ENCODE measurements at places on chromosomes 4 and X.

DNA sequence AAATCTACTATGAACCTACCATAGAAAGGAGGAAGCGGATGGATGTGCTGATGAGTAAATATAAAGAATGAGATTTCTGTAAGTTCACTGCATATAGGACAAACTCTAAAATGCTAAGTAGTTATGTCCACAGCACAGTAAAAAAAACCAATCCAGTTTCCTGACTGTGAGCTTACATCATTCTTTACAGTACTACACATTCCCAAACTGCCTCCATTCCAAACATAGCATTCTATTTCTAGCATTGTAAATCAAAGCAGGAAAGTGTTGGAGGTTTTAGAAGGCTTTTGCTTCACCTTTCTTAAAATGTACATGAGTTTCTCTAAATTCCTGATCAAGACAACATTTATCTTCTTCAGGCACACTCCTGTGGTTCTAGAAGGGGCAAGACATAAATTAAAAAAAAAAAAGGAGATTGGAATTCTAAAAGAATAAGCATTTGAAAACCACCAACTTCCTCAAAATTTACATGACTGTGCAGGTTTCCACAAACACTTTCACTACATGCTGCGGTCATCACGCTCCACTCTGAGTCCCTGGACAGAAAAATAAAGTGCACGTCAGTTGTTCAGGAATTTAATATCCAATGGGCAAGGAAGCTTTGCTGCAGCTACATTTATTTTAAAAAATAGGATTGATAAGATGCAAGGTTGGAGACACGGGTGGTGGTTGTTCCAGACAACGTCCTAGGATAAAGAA, 297.6 kb upstream of the STS start:
- peak; percentile 9 for DNase-seq

- DNase-seq, result peak; percentile 17
These were observed 114.4 kb downstream of the GLRA3 start for GRCh38 chr4:174714393-174715211.

DNA sequence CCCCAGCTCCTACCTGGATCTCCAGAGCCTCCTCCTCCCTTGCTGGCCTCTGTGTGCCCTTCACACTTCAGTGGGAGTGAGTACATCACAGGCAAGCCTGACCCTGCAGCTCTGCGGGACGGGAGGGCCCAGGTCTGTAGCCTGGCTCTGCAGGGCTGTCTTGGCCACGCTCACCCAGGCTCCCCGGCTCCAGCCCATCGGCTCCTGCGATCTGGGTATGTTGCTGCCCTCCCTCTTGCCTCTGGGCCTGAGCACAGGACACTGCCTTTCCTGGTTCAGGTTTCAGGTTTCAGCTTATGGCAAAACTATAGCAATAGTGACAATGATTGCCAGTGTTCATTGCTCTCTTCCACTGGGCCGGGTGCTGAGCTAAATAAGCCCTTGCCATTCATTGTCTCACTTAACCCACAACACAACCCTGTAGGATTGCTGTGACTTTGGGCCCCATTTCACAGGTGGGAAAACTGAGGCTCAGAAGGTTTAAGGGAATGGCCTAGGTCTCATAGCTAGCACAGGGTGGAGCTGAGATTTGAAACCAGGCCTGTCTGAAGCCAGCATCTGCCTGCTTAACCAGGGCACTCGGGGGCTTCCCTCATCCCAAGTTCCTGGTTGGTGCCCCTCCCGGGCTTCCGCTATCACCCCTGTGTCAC, 44.6 kb upstream of the SORCS2 start:
- DNase-seq, result no peak

- no peak for DNase-seq
These were observed 116.5 kb upstream of the IQCM start for GRCh38 chr4:149932188-149932587.

- no peak for DNase-seq
These were observed 895.1 kb downstream of the PCDH18 start for GRCh38 chr4:136637071-136637777.

- DNase-seq, result no peak
These were observed 85.3 kb downstream of the ANXA10 start for GRCh38 chr4:168177546-168178149.

DNA sequence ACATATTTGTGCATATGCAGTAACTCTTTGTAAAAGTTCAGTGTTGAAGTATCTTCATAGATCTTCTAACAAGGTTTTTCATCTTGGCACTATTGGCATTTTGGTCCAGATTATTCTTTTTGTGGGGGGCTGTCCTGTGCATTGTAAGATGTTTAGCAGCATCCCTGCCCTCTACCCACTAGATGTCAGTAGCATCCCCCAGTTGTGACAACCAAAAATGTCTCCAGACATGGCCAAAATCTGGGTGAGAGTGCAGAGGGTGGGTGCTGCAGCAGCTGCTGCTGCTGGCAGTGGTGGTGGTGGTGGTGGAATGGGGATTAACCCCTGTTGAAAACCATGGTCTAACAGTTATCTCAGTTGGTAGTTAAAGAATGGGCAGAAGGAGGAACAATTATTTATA, 370.0 kb downstream of the GPAT3 start:
- no peak for DNase-seq

- no peak for DNase-seq
These were observed 26.4 kb upstream of the REPS2 start for GRCh38 chrX:16920075-16920474.

GRCh38 chr4:124386648-124387047, 325.9 kb downstream of the ANKRD50 start:
- no peak for DNase-seq

DNA sequence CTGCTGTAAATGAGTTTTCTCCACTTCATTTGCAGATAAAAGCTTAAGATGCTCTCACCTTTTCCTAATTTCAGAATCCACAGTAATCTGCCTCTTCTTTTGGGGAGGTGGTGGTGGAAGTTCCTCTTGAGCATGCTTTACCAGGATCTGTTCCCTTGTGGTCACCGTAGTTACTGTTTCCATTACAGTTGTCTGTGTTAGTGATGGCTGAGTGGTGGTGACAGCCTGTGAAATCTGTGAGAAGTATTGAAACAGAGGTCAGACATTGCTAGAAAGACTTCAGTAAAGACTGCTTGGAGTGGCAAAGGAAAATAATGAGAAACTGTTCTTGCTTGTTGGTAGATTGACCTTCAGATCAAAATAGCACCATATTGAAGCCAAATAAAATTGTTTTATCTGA, 666.2 kb downstream of the DMD start:
- DNase-seq, result no peak

DNA sequence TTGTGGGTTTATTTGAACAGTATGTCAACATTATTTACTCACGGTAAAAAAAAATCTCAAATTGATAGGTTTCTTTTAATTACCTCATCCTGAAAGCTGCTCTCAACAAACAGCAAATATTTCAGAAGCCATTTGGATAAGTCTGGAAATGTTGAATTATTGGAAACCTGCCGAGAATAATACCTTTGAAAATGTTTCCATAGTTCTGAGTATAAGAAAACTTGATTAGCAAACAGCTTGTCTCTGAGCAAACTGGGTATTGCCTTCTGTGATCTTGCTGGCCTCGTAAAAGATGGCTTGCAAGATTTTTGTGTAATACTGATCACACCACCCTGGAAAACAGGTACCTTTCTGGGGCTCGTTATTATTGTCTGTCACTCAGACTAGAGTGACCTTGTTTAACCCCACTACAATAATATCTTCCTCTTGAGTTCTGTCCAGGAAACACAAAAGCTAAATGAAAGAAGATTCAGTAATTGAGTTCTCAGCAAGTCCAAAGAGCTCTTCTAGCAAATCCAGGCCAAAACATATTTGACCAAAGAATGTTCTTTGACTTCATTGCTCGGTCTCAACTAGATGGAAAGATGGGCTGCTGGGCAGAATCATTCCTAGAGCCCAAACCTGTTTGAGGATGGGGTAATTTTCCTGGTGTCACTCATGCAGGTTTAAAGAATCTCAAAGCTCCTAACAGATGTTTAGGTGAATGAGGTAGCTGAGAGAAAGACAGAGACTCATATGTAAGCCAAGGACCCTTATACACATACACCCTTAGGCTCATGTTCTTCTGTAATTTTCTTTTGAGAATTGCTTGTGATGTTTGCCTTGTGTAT, 255.6 kb upstream of the JADE1 start:
- no peak for DNase-seq

GRCh38 chrX:81316163-81316562, 114.3 kb downstream of the SH3BGRL start:
- DNase-seq, result peak; percentile 12

DNA sequence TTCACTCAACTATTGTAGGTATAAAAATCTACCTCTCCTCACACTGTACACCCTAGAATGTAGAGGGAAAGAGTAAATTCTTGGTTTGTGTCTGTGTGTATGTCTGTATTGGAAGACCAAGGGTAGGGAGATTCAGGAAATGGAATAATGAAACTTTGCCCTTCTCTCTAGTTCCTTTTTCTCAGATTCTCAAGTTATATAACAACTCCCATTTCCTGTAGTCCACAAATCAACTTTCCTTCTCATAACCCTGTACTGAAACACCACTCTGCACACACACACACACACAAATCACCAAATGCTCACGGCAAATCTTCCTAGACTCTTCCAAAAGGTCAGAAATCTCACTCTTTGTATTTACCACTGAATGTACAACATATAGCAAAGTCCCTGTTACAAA, 824.5 kb upstream of the DIAPH2 start:
- DNase-seq, result no peak

- no peak for DNase-seq
These were observed 16.8 kb downstream of the CLNK start for GRCh38 chr4:10667701-10668326.

DNA sequence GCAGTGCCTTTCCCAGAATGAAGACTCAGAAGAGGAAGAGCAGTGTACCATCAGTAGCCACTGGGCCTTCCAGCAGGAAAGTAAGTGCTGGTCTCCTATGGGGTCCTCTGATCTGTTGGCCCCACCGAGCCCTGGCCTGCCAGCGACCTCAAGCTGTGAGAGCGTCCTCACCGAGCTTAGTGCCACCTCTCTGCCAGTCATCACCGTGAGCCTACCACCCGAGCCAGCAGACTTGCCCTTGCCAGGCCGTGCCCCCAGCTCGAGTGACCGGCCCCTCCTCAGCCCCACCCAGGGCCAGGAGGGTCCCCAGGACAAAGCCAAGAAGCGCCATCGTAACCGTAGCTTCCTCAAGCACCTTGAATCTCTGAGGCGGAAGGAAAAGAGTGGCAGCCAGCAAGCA, 69.7 kb downstream of the STARD8 start:
- DNase-seq, result no peak

DNA sequence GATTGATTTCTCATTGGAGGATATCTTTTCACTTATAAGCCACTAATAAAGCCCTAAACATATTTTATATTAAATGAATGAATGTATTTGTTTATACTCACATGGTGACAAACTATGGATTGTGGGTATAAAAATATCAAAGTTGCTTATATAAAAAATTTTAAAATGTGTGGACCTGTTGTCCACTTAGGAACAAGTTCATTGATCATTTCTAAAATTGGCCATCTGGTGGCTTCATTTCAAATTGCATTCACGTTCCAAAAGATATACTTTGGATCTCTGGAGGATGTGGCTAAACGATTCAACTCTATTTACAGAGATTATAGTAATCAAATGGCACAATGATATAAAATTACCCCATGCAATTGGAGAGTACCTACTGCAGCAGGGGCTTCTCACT, 32.5 kb downstream of the FSTL5 start:
- no peak for DNase-seq

DNA sequence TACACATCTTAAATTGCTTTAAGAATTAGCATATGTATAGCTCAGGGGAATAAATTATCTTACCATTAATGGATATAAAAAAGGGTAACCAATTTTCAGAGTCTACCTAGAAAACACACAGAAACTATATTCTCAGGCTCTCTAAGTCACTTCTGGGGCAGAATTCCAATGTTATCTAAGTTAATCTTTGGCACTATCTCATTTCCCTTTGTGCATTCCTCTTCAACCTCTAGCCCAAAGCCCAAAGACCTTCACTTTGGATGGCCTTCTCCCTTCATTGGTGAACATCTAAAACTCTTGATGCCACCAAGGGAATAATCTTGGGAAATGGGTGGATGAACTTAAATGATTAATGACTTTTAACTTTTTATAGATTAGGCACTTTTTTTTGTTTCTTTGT, 108.3 kb downstream of the APBB2 start:
- no peak for DNase-seq

DNA sequence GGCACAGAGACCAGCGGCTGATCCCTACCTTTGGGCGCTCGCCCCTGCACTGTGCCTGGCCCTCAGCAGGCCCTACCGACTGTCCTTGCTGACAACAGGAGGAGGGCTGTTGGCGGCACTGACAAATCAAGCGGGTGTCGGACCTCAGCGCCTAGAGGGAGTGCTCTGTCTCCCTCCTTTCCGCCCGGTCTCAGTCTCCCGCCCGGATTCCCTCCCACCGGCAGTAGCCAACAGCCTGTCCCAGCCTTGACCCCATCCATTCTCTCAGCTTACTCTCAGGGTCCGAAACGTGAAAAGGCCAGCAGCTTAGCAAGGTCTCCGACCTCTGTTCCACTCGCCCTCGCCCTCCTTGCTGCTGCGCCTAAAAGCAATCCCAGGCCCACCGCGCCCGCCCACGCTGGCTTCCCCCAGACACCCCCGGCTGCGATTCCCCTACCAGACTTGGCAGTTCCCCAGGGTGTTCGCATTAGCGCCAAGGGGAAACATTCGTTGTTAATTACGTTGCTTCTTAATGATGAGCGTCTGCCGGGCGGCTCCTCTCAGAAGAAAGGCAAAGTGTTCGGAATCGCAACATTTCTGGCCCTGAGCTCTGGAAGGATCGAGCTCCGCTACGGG, 96.2 kb downstream of the SOWAHB start:
- peak; percentile 59 for DNase-seq

GRCh38 chr4:8722556-8722955, 130.0 kb downstream of the CPZ start:
- no peak for DNase-seq

- no peak for DNase-seq
These were observed 24.4 kb upstream of the ZFX start for GRCh38 chrX:24125028-24125612.

DNA sequence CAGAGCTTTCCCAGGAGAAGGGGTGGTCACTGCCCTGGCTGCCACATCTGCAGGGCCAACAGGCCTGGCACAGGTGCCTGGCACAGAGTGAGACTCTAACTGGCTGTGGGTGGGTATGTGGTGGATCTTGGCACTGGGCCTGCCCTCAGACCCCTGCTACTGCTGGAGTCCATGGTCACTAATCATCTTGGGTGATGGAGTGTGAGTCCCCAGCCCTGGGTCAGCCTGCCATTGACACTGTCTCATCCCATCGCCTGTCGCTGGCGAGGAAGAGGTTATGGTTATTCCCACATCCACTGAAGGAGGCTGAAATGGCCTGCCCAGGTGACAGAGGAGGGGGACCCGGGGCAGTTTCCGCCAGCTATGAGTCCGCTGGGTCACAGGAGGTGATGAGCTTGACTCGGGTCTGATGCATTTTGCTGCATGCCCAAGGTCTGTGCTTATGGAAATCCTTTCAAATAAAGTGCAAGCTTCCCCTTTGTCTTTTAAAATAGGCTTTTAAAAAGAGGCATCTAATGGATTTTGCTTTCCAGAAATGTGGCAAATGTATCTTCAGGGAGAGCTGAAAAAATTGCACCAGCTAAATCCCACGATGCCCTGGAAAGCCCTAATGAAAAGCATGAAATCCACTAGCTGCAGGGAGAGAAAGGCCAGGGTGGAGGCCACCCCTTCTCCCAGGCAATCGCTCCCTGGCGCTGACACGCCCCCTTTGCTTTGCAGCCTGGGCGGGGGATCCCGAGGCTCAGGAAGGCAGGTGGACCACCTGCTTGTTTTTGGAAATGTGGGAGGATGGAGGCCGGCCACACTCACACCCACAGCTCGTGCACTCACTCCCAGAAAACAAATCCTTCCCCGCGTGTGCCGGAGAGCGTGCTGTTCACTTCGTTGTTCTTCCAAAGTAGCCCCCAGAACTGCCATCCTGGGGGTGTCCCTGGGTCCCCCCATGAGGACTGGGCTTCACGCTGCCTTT, 54.9 kb downstream of the ABLIM2 start:
- DNase-seq, result no peak

GRCh38 chrX:21873063-21873775, 17.4 kb downstream of the YY2 start:
- DNase-seq, result no peak

All from fibroblast of skin of left quadriceps (primary cell).